ENCODE measurements at places on chromosomes 2 and 18. TPM values are rescaled to one million over a fixed set of nuclear protein-coding genes. Genes with fewer than 3 reads are reported as not detected.

DNA sequence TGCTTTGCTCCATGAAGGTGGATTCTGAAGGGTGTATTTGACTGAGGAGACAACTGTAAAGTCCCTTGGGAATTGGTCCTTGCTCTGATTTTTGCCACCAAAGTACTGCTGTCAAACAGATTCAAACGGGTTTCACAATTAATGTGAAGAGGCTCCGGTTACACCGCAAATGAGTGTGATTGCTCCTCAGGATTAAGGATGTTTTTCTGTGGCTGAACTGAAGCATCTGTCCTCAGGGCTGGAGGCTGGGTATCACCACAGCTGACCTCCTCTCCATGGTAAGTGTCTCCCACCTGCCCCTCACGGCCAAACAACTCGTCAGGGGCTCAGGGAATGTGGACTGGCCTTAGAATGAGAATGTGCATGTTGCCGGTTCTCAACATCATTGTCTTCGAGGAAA is 130.4 kb upstream of the NDUFV2 start:
- DNase-seq = no peak

DNA sequence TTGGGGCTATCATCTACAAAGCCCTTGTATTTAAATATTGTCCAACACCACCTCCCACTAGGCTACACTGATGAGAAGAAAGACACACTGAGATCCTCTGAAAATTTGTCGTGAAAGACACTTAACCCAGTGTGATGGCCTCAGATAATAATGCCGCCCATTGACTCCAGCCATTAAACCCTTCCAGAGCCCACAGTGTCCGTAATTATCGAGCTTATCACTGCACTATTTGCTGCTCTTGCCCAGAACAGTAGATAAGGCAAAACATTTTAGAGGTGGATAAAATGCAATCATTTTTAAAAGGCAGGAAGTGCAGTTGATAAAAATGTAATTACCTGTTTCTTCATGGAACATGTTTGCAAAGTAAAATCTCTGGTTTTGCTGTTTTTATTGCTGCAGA is 121.3 kb upstream of the DDX18 start:
- DNase-seq = no peak

Gene MBP
- total RNA-seq = 25.1 TPM

Gene SERPINB10
- 3.9 TPM for total RNA-seq
